ENCODE measurements at places on chromosomes 12 and 14. TPM values are rescaled to one million over a fixed set of nuclear protein-coding genes. Genes with fewer than 3 reads are reported as not detected.
A peak's percentile ranks its signal among the peaks of the same experiment; 100 is the strongest.

GRCh38 chr14:54867011-54867410, 35.6 kb downstream of the GCH1 start:
- no peaks in the 10 kb centered on the region for H3K36me3 ChIP-seq
- no peak overlapping the region for H3K4me3 ChIP-seq
- peaks cover 13% of the 10 kb centered on the region for H3K4me1 ChIP-seq
- no peaks in the 10 kb centered on the region for H3K27me3 ChIP-seq
- H3K27ac ChIP-seq: no peak overlapping the region

DNA sequence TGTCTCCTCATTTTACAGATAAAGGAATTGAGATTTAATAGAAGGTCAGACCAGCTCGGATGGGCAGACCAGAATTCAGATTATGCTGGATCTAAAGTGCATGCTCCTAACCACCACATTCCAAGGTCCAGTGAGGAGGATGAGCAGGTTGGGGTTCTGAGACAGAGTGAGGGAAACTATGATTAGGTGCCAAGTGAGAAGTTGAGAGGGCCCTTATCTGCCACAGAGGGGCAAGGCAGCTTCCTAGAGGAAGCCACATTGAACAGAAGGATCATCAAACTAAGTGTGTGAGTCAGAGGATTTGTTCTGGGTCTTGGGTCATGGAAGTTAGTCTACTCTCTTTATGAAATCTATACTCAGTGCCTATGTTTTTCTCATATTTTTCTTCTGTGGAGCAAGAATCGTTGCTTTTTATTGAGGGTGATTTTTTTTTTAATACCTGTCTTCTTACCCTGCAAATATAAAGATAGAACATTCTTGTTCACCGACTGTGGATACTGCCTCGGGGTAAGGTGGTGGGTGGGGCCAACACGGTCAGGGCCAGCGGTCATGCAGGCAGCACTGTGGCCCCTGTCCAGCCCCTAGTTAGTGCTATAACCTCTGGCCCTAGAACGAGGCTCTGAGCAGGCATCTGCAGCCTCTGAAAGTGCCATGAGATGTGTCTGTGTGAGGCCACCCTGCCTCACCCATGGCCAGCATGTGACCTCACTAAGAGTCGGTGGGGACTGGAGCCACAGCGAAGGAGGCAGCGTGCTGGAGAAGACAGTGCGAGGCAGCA, 55.6 kb upstream of the PTHLH start:
- H3K27ac ChIP-seq: no peak overlapping the region
- peaks cover 10% of the 10 kb centered on the region for H3K4me1 ChIP-seq
- no peaks in the 10 kb centered on the region for H3K36me3 ChIP-seq
- peak; percentile 24 for DNase-seq
- H3K4me3 ChIP-seq: no peak overlapping the region
- H3K27me3 ChIP-seq: no peaks in the 10 kb centered on the region

GRCh38 chr14:68333262-68333661, 459.6 kb downstream of the ZFP36L1 start:
- no peaks in the 10 kb centered on the region for H3K4me1 ChIP-seq
- no peak overlapping the region for H3K4me3 ChIP-seq
- DNase-seq: no peak
- H3K36me3 ChIP-seq: no peaks in the 10 kb centered on the region

KIF26A gene
- total RNA-seq: 9.5 TPM

CLEC14A gene
- 414 TPM for total RNA-seq
